CD4-positive, alpha-beta T cell treated with Interleukin-15 for 4 hours (primary cell): ENCODE measurements at places on chromosomes 1 and 21.

GRCh38 chr1:180190091-180190490, 35.4 kb downstream of the QSOX1 start:
- no peak for DNase-seq

- no peak for DNase-seq
Observed at GRCh38 chr1:32047701-32048100, 25.0 kb upstream of the TMEM39B start.

DNA sequence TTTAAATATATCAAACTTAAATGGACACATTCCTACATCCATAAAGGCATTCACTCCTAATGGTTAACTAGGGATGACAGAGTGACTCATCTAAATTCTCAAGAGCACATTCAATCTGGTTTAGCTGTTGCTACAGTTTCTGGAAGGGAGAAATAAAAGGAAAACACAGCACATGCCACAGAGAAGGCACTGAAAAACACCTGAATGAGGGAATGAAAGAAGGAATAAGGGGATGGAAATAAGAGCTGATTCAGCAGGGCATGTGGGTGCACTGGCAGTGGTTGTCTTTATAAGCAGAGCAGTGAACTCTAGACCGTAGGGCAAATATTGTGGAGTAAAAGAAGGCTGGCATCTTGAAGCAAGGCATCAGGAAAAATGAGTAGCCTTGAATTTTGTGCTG, 79.3 kb downstream of the LHX4 start:
- no peak for DNase-seq

DNA sequence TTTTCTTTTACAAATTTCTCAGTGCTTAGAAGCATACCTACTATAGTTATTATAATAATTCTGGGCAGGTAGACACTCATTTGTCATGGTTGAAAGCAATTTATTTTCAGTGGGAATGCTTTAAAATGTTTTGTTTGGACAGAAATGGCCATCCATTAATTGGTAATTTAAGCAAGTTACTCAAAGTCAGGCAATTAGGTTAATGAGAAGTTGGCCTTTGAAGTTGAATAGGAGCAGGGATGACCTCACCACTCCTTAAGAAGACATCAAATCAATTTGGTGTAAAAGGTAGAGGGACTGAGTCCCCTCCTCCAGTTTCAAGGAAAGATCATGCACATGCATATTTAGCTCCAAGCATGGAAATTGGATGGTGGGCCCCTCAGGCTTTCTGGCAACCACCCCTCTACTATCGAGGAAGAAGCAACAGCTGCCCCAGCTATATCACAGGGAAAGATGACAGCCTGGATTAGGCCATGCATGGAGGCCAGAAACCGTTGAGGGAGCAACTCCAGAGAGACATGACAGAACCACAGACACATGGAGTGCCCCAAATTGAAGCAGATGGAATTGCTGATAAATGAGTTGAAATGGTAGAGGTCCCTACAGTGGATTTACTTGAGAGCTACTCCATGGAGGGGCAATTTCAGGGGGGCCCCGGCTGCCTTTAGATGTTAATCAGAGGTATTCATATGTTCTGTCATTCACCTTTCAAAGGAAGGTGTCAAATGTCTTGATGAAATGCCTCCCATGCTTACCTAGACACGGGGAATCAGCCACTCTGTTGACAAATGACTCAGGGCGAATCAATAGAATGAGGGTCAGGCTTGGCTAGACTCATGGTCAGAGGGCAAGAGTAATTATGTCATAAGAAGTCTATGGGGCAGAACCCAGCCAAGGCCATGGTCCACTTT, 26.7 kb downstream of the HLX start:
- DNase-seq: no peak

- no peak for DNase-seq
Observed at GRCh38 chr1:74412244-74412643, 100.2 kb downstream of the LRRC53 start.

GRCh38 chr21:37076087-37076850, 3.2 kb downstream of the TTC3 start:
- no peak for DNase-seq

- no peak for DNase-seq
Observed at GRCh38 chr1:35567947-35568558, 5.1 kb upstream of the TFAP2E start.

GRCh38 chr1:173024543-173024942, 26.2 kb downstream of the TNFSF18 start:
- DNase-seq: no peak

DNA sequence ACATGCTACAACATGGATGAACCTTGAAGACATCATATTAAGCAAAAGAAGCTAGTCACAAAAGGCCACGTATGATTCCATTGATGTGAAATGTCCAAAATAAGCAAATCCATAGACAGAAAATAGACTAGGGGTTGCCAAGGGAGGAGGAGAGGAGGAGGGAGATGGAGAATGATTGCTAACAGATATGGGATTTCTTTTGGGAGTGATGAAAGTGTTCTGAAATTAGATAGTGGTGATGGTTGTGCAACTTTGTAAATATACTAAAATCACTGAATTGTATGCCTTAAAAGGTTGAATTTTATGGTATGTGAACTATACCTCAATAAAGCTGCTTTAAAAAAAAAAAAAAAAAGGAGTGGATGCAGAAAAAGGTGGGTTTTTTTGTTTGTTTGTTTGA, 7.6 kb downstream of the CLSTN1 start:
- no peak for DNase-seq

- DNase-seq: no peak
Observed at GRCh38 chr1:184499616-184500015, 112.8 kb downstream of the C1orf21 start.

- no peak for DNase-seq
Observed at GRCh38 chr1:210362526-210362925, 33.8 kb downstream of the HHAT start.

DNA sequence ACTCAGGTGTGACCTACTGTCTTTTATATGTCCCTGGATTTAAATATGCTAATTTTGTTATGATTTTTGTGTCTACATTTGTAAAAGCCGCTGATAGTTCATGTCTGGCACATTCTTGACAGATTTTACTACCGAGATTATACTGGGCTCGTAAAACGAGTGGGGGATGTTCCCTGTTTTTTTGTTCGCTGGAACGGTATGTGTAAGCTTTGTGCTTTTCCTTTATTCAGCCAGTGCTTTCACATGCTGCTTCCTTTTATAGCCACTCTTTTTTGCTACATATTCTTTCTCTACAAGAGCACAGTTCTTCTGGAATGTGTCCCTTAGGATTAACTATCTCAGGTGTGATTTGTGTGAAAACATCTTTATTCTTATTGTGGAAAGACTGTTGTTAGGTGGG, 46.6 kb downstream of the ADARB1 start:
- DNase-seq: no peak

- no peak for DNase-seq
Observed at GRCh38 chr1:9848022-9848421, 24.3 kb upstream of the CLSTN1 start.

- no peak for DNase-seq
Observed at GRCh38 chr1:71154429-71154828, 73.6 kb upstream of the ZRANB2 start.

- DNase-seq: no peak
Observed at GRCh38 chr1:183477986-183478781, 5.9 kb downstream of the SMG7 start.

- no peak for DNase-seq
Observed at GRCh38 chr1:220528679-220529501, 954 bp downstream of the MARK1 start.

DNA sequence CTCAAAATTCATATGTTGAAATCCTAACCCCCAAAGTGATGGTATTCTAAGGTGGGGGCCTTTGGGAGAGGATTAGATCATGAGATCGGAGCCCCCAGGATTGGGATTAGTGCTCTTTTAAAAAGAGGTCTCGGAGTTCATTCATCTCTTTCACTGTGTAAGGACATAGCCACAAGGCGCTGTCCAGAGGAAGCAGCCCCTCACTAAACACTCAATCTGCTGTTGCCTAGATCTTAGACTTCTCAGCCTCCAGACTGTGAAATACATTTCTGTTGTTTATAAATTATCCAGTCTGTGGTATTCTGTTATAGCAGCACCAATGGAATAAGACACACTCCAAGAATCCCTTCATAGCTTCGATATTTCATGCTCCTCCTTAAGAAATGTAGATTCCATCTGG, 12.4 kb upstream of the TIAM1 start:
- no peak for DNase-seq

DNA sequence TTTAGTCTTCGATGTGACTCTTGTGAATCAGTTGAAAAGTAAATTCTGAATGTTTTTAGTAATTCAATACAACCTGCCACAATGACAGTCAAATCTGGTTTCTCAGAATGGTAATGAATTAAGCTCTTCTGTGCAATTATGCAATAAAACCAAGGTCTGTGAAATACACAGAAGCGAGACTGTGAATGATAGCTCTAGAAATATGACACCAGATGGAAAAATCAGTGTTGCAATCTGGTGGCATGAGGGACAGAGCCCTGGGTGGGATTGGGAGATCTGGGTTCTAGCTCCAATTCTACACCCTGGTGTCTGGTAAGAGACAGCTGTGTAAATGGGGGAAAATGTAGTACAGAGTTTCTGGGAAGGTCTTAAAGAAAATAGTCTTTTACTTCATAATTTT, 586.4 kb upstream of the ZRANB2 start:
- no peak for DNase-seq

- no peak for DNase-seq
Observed at GRCh38 chr1:90973897-90974798, 47.7 kb downstream of the ZNF644 start.

- DNase-seq: no peak
Observed at GRCh38 chr1:223203034-223203408, 60.0 kb upstream of the TLR5 start.

DNA sequence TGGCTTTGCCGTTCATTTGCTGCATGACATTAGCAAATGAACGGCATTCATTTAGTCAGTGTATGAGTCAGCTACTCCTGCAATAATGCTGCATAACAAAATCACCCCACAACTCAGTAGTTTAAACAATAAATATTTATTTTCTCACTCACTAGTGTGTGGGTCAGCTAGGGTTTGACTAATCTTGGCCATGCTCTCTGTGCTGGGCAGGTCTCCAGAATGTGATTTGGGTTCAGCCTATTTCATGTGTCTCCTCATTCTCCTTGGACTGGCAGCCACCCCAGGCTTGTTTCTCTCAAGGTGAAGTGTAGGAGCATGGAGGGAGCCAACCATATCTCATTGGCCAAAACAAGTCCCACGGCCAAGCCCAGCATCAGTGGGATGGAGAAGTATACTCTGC, 104.3 kb downstream of the LACTBL1 start:
- no peak for DNase-seq

DNA sequence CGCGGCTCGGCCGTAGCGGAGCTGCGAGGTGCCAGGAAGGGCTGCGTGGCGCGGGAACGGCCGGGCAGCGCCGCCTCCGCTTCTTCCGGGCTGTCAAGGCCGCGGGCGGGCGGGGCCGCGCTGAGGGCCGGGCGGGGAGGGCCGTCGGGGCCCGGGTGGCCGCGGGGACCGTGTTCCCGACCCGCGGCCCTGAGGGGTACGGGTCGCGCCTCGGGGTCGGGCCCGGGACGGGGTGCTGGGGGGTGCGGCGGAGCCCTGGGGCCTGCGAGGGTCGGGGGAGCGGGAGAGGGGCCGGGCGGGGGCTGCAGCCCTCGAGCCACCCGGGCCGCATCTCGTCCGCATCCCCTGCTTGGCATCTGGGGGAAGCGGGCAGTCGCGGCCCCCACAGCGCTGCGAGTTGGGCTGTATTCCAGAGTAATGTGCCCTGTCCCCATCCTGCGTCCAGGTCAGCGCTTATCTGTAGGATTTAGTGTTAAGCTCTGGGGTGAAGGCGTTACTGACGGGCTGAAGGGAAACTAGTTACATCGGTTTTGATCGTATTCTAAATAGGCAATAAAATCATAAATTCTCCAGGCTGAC, 379 bp downstream of the RER1 start:
- DNase-seq: no peak

- DNase-seq: no peak
Observed at GRCh38 chr1:225846331-225847310, 35.6 kb downstream of the TMEM63A start.

DNA sequence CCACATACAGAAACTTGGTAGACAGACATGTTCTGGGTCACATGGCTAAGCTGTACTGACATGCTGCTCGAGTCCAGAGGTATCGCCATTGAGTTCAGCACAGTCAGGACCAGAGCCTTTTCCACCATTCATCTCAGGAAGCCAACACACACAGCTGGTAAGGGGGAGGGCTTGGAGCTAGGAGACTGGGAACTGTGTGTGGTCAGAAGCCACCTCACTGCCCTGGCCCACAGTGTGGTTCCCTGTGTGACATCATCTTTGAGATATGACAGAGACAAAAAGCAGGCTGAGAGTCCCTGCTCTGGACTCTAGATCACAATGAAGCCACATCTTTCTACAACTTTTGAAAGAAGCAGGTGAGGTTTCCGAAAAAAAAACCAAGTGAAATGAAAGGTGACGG, 107.2 kb downstream of the SIM2 start:
- DNase-seq: no peak

DNA sequence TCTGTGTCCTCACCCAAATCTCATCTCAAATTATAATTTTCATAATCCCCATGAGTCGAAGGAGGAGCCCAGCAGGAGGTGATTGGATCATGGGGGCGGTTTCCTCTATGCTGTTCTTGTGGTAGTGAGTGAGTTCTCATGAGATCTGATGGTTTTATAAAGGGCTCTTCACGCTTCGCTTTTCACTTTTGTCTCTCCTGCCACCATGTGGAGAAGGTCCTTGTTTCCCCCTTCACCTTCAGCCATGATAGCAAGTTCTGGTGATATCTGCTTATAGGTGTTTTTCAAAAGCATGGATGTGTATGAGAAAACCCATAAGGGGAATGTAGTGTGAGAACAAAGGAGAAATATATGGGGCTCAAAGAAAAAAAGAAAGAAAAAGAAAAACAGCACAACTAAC, 405.9 kb upstream of the RGS18 start:
- DNase-seq: no peak

GRCh38 chr1:39418236-39418635, 73.2 kb upstream of the BMP8A start:
- DNase-seq: no peak

DNA sequence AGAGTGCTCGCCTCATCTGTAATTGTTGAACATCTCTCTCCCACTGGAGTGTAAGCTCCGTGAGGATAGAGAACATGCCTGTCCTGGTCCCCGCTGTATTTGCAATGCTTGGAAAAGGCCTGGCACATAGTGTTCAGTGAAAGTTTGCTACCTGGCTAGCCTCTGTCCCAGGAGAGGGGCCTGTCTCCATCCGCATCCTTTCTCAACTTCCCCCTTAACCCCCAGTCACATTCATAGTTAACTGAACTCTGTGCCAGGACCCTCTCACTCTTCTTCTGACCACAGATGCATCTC, 15.2 kb downstream of the SPOCD1 start:
- no peak for DNase-seq

DNA sequence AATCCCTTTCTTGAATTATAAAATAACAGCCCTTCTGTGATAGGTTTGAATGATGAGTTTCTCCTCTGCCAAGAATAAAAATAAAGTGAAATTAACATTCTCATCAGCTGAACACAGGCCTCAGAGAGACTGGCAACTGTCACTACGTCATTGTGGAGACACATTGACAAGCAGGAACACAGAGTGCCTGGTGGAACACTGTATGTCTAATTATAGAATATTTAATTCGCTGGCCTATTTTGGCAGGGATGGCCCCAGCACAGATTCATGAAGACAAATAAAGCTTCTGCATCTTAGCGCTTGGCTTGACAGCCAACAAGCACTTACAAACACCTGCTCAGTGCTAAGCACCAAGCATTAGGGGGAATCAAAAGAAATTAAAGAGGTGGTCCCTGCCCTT, 52.0 kb upstream of the SMYD2 start:
- DNase-seq: no peak
